ENCODE measurements at places on chromosomes 1 and 21.

DNA sequence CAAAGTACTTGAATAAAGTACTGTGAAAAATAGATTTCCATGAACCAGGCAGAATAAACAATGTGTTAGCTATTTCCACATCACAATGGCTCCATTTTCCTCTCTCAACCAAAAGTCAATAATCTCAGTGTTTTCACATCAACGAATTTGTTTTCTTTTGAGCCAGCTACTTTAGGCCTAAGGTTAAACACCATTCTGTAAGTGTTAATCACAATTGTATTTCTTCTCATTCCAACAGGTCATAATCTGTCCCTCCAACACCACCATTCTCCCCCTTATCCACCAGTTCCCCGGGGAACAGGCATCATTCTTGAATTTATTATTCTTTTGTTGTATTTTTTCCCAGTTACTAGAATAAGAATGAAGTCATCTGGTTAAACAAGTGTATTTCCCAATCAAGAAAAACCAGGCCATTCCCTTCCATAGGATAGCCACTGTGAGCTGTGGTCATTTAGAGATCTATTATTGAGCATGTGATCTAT is 66.2 kb upstream of the PALMD start:
- DNase-seq, result no peak

DNA sequence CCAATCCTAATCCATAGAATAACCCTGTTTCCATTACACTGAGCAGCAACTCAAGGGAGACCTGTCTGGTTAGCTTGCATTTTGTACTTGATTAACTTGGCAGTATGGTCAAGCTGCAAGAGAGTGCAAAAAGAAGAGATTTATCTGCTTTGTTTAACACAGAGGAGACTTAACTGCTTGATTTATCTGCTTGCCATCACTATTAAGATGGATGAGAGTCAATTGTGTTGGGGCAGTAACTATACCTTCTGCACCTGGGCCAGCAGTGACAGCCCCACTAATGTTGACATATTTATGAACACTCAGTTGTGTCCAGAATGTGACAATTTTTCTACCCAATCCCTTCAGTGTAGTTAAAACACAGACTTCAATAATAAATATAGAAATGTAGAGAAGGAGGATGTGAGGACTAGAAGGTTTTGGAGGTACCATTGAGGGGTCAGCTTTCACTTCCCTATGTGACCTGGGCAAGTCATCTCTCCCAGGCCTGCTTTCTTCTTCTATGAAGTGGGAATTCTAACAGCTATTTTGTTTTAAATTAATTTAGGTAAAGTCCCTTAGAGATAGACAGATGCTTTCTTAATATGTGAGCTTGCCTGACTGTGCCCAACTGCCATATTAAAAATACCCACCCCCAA is 159.1 kb upstream of the KCNK2 start:
- DNase-seq, result no peak

DNA sequence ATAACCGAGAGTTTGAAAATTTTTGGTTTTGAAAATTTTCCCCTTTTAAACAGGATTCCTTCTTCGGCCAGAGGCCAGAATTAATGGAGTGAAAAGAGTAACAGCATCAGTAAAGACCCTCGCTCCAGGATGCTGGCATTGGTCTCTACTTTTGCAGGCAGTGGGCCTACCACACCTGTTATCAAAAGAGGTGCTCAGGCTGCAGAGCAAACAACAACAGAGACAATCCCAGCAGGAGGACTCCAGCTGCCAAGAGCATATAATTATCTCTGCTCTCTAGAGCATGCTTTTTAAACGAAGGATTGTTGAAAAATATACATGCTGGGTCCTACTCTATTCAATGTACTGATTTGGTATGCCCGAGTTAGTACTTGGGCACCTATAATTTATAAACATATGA is 1048.5 kb downstream of the PLA2G4A start:
- DNase-seq, result no peak

GRCh38 chr1:218447010-218447689 is 102.0 kb downstream of the TGFB2 start:
- no peak for DNase-seq

GRCh38 chr1:12186679-12186985 is 19.8 kb downstream of the TNFRSF1B start:
- no peak for DNase-seq

GRCh38 chr1:36339215-36339614 is 15.8 kb upstream of the EVA1B start:
- no peak for DNase-seq

GRCh38 chr1:103160281-103160680 is 52.0 kb upstream of the COL11A1 start:
- no peak for DNase-seq

GRCh38 chr21:19855522-19855921 is 1142.7 kb upstream of the NCAM2 start:
- no peak for DNase-seq

GRCh38 chr21:31616216-31616615 is 43.3 kb upstream of the SOD1 start:
- DNase-seq, result no peak

GRCh38 chr1:58143972-58144697 is 402.4 kb downstream of the OMA1 start:
- DNase-seq, result no peak

DNA sequence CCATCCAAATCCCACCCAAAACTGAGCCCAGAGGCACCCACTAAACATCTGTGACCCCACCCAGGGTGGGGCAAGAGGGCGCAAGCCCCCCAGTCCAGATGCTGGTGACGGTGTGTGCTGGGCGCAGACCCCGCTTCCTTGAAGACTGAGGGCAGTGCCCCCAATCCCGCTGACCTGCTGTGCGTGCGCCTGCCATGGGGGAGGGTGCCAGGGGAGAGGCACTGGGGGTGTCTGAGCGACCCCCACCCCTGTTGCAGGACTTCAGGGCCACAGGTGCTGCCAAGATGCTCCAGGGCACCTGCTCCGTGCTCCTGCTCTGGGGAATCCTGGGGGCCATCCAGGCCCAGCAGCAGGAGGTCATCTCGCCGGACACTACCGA is 13.3 kb downstream of the COL6A2 start:
- no peak for DNase-seq

GRCh38 chr1:44559913-44560312 is 114.4 kb downstream of the TMEM53 start:
- no peak for DNase-seq

DNA sequence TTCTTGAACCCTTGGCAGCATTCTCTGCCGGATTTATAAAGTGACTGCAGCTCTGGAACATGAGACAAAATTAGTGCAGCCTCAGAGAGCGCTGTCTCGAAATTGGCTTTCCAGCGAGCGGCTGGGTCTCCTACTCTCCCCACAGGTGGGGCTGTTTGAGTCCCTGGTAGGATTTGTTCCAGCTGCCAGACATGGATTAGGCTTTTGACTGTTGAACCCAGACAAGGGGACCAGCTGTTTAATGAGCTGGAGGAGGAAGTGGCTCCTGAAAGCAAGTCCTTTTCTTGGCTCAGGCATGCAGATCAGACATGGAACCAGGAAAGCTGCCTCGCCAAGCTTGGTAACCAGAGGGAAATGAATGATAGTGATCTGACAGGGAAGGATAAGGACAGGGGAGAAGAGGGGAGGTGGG is 69.6 kb downstream of the UBIAD1 start:
- no peak for DNase-seq

DNA sequence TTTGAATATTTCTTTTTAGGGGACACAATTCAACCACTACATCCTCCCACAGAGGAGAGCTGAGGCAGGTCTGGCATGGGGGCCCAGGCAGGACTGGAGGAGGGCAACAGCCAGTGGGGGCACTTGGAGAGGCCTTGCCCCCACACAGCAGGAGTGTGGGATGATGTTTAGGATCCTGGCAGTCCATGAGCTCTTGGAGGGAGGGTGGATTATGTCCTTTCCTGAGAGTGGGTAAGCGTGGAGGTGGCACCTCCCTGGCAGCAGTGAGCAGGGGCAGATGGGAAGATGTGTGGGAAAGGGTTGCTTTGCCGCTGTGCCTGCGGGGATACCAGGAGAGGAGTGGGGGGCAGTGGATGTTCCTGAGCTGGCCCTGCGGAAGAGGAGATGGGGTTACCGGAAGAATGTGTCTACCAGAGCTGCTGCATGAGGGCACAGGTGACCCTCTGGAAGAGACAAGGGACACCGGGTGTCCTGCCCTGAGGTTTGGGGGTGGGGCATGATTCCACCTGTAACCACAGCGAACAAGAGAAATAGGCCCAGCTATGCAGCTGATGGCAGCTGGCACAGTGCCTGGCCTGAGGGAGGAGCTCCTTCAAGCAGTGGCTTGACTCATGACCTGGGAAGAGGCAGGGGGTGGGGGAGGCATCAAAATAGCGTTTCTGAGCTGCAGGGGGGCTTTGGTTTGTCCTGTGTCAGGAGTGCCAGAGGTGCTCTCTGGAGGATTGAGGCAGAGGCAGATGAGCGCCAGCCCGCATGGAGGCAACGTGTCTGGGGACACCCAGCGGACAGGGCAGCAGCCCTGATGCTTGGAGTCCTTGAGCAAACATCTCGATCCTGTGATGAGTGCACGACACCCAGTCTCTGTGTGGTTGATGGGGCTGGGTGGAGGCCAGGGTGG is 123.9 kb upstream of the TMPRSS2 start:
- DNase-seq, result no peak

DNA sequence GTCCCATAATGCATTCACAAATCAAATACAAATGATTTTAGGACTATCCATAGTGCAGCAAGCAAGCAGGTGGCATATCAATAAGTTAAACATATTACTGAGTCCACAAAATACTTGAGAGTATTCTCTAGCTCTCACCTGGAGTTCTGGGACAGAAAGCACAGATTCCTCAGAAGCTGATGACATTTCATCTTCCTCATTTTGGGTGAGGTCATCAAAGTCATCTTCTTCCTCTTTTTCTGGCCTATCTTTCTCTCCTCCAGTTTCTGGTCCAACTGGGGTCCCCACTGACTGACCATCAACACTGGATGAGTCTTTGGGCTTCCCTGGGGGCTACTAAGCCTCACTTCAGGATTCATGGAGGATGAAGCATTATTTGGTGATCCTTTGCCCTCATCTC is 38.9 kb downstream of the YY1AP1 start:
- DNase-seq, result no peak

GRCh38 chr1:7703321-7704213 is 67.5 kb upstream of the VAMP3 start:
- no peak for DNase-seq

DNA sequence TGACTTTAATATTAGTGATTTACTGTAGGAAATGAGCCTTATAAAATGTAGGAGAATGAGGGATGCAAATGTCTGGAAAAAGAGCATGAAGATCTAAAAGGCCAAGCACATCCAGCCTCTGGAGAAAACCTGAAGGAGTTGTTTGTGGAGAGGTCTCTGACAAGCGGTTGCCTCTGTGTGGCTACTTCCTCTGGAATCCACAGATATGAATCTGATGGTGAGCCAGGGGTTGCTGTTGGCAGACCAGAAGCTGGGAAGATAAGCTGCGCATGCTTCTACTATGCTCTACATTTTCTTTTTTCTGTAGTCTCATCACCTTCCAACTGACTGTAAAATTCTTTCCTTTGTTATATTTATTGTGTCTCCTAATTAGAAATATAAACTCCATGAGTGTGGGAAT is 248.6 kb downstream of the OLFM3 start:
- no peak for DNase-seq

DNA sequence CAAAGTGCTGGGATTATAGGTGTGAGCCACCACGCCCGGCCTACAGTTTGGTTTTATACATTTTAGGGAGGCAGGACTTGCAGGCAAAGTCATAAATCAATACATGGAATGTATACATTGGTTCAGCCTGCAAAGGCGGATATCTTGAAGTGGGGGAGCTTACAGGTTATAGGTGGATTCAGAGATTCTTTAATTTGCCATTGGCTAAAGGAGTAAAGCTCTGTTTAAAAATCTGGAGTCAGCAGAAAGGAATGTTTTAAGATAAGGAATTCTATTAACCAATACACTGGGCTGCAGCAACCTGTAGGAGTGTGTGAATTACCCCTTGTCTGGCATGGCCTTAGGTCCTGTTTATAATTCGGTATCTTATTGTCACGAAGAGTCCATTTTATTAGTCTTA is 57.6 kb downstream of the OPTC start:
- no peak for DNase-seq

- DNase-seq, result no peak
Observed at GRCh38 chr1:23810818-23811540, 10.4 kb upstream of the GALE start.

- no peak for DNase-seq
Observed at GRCh38 chr1:25645637-25646400, 29.2 kb downstream of the MAN1C1 start.

DNA sequence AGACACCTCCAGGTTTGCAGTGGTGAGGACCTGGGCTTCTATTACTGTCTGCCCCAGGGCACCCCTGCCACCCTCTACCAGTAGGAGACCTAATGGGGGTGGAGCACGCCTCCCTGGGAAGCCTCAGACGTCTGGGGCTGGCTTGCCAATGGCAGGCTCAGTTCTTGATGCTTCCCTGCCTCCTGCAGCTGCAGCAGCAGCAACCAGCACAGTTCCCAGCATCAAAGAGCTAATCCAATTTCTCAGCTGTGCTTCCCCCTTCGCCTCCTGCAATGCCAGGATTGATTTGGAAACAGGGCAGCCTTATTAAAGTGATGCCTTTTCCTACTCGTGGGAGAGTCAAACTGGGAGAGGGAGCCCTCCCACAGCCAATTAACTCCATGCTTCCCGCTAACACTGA is 8.2 kb downstream of the SYT2 start:
- no peak for DNase-seq

GRCh38 chr1:227032396-227032795 is 92.3 kb downstream of the COQ8A start:
- no peak for DNase-seq
